Stimulated activated CD8-positive, alpha-beta memory T cell treated with anti-CD3 and anti-CD28 coated beads, Interleukin-15, amount 100 ng/mL, for 24 hours (primary cell): ENCODE measurements at places on chromosomes 4 and X.

GRCh38 chrX:38986586-38986985, 185.3 kb downstream of the MID1IP1 start:
- DNase-seq = no peak

DNA sequence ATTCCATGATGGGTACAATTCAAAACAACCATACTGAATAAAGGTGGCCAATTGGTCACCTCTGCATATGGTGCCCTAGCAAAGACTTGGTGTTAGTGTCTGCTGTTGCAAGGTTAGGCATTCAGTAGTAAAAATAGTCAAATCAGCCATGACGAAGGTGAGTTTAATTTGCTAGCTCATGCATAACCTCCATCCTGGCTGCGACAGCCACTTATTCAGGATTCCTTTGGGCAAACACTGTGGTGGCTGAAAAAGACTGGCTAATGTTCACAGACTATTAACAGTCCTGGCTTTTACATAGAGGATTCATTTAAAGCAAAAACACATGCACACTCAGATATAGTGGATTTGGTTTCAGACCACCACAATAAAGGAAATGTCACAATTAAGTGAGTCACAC, 34.8 kb upstream of the MAP9 start:
- no peak for DNase-seq

DNA sequence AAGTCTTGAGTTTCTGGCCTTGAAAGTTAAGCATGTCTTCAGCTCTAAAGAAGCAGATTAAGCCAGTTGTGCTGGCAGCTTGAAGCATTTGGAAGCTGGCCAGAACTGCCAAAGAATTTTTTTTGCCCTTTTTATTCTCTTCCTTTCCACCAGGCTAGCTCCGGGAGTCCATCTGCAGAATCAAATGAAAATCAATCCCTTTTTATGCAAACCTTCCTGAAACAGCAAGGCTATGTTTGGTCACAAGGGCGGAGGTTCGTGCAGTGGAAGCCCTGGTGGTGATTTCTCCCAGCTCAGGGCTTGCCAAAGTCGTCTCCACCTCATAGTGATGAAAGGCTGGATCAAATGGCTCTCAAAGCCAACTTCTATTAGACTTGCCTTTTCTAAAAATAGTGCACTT, 21.6 kb upstream of the C4orf54 start:
- DNase-seq = no peak

DNA sequence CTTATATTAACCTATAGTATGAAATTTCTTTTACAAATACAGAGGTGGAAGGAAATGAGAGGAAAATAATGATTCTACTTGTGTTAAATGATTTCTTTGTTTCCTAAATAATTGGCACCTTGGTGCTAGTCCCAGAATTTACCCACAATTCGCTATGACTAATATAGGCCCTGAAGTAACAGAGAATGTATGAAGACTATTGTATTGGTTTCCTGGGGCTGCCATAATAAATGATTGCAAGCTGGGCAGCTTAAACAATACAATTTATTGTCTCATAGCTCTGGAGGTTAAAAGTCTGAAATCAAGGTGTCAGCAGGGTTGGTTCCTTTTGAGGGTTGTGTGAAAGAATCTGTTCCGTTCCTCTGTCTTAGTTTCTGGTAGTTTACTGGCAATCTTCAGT, 74.8 kb upstream of the GPRIN3 start:
- no peak for DNase-seq

DNA sequence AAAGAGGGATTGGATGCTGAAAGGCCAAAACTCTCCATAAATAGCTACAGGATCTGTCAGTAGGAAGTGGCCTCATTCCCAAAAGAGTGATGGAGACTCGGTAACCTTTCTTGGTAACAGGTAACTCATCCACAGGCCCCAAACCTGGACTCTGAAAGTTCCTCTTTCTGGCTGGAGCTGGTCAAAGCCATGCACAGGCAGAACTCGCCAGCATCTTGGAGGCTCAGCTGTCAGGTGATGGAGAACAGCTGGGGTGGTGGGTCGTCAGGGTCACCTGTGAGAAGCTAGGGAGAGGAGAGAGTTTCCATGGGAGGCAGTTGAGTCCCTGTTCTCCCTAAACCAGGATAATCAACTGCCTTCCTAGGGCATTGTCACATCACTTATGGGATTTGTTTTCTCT, 354.3 kb upstream of the GATB start:
- DNase-seq = no peak

GRCh38 chr4:108148316-108148715, 20.4 kb downstream of the LEF1 start:
- no peak for DNase-seq

- DNase-seq = no peak
These were observed 348.2 kb downstream of the FBXW7 start for GRCh38 chr4:152187693-152188092.

DNA sequence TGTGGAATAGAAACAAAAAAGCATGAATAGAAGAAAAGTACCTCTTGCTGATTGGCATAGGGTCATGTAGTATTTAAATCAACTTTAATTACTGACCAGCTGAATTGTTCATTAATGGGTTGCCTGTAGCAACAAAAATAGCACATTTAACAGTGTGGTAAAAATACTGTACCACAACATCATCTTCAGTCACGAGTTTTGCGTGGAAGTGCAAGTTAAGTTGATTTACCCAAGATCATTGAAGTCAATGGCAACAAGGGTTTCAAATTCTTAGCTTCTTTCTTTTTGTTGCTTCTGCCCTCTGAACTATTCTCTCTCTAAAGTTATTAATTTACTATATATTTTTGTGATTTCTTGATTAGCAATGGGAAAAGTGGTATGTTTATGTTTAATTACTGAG, 526.6 kb downstream of the C4orf33 start:
- DNase-seq = no peak

DNA sequence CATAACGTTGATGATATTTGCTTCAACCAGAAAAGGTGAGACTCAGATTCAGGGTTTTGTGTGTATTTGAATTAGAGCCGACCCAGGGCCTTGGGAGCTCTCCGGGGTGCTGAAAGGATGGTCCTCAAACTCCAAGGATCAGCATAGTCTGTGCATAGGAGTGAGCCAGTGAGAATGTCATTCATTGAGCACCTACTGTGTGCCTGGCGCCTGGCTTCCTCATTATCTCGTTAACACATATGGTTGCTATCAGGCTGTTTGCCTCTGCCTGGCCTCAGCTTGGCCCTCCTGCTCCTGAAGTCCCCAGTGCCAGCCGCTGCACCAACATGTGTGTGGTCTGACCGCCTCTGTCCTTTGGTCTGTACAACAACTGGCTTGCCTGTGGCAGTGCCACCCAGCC, 25.1 kb upstream of the JAKMIP1 start:
- no peak for DNase-seq

- no peak for DNase-seq
These were observed 116.1 kb downstream of the SHROOM3 start for GRCh38 chr4:76550966-76551780.

GRCh38 chrX:48489892-48490291, 13.9 kb downstream of the FTSJ1 start:
- DNase-seq = no peak

- DNase-seq = no peak
These were observed 15.4 kb upstream of the OCIAD1 start for GRCh38 chr4:48815483-48815882.
